Dermis blood vessel endothelial cell (primary cell): ENCODE measurements at places on chromosomes 7 and 10. TPM values are rescaled to one million over a fixed set of nuclear protein-coding genes. Genes with fewer than 3 reads are reported as not detected.

- no peak for DNase-seq
Measured at GRCh38 chr10:78337016-78337415, 303.4 kb downstream of the RPS24 start.

Gene DNAAF5
- total RNA-seq: 19.2 and 40.7 TPM in 2 replicates

Gene ATRNL1
- 0.17 and 1.5 TPM in 2 replicates for total RNA-seq

DNA sequence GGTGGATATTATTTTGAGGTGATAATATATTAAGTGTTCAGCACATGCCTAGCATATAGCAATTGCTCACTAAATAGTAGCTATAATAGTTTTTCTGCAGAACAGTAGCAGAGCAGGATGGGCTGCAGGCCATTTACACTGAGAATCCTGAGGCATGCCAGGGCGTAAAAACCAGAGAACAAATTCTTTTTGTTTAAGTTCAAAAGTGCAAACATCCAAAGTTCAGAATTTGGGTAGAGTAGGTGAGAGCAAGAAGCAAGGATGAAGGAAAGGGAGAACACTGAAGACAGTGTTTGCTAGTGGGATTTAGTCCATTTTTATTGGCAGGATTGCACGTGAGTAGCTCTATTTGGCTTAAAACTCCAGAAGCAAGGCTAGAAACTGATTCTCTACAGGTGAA, 72.0 kb upstream of the RHOBTB1 start:
- no peak for DNase-seq

GRCh38 chr10:126455766-126456405, 67.6 kb upstream of the ADAM12 start:
- no peak for DNase-seq

DNA sequence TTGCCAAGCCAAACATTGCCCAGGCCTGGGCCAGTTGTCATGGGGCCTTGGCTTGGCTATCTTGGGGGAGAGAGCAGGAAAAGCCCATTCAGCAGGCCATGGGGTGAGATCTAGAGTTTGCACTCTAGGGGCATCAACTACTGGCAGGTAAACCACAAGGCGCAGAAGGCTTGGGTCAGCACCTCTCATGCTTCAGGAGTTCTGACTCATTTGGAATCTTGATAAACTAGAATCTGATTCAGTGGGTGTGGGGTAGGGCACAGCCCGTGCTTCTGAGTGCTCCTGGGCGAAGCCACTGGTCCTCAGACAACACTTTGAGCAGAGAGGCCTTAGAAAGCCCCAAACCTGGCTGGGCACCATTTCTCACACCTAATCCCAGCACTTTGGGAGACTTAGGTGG, 81.1 kb downstream of the RGS10 start:
- DNase-seq: no peak

Gene EBLN1
- total RNA-seq: not detected in 2 replicates

Gene DOCK1
- total RNA-seq: 120 and 124 TPM in 2 replicates

DNA sequence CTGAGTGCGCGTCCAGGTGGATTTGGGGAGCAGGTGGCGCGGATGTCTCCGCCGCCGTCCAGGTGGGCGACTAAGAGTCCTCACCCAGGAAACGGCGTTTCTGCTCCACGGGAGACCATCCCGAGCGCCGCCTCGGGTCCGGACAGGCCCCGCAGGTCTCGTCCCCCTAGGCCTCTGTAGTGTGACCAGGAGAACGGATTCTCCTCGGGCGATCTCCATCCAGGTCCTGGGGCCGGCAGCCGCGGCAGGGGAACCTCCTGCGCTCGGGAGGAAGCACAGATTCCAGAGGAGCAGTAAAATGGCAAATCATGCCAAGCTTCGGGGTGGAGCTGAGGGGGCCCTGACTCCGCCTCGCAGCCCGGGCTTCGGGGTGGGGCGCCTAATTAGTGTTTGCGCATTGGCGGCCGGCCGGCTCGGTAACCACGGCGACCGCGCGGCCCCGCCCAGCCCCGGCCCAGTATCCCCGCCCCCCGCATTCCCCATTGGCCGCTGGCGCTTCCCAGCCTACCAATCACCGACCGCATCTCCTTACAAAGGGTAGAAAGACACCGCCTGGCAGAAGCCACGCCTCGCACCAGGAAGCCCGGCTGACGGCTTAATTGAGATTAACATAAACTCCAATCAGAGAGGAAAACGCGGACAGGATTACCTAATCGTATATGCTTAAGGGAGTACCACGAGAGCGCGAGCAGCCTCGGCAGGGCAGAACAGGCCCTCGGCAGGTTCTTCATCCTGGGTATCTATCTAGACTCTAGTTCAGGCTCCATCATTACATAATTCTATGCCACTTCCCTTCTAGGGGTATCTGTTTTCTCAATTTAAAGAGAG, 168.6 kb downstream of the ARHGAP12 start:
- peak; percentile 98 for DNase-seq

- DNase-seq: no peak
Measured at GRCh38 chr7:46772776-46773175, 809.1 kb downstream of the TNS3 start.

Gene TMEM26
- total RNA-seq: not detected in 2 replicates

GRCh38 chr7:7434329-7434728, 101.3 kb downstream of the COL28A1 start:
- no peak for DNase-seq

DNA sequence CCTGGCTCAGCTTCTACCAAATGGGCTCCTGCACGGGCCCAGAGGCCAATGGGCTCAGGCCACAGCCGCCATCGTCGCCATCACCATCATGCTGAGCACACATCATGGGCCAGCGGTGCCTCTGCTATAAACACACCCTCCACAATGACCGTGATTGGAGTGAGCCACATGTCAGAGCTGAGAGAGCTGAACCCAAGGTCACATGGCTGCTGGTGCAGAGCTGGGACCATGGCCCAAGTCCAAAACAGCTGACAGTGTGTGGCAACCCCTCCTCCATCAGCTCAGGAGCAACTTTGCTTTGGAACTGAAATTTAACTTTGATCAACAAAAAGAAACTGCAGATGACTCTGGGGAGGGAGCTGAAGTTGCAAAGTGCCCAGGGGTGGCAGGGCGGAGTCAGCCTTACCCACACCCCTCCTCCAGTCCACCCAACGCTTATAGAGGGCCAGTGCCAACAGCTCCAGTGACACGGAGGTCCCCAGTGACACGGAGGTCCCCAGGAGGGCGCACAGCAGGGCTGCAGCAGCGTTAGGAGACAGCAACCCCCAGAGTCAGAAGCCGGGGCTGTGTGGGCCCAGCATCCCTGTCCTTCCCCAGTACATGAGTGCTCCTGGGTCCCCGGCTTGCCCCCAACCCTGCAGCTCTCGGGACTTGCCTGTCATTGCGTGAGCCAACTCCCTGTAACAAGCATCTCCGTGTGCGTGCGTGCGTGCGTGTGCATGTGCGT, 249.6 kb downstream of the ELFN1 start:
- DNase-seq: no peak

GRCh38 chr7:94972296-94972695, 64.9 kb downstream of the PPP1R9A start:
- DNase-seq: no peak

Gene FAM25A
- not detected in 2 replicates for total RNA-seq

DNA sequence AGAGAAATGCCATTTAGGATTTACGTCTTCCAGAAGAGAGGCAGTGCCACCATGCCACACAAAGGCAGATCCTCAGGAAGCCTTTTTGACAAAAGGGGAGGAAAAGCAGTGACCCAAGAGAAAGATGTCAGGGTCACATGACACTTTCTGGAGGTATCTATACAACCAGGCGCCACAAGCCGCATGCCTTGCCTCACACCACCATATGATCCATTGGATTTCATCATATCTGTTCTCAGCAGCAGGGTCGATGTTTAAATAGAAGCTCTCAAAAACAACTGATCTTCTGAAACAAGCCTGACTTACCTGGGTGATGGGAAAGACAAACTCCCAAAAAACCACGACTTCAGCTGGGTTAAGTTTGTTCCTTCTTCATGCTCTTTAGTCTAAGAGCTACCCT, 52.5 kb upstream of the UNC5B start:
- DNase-seq: no peak

DNA sequence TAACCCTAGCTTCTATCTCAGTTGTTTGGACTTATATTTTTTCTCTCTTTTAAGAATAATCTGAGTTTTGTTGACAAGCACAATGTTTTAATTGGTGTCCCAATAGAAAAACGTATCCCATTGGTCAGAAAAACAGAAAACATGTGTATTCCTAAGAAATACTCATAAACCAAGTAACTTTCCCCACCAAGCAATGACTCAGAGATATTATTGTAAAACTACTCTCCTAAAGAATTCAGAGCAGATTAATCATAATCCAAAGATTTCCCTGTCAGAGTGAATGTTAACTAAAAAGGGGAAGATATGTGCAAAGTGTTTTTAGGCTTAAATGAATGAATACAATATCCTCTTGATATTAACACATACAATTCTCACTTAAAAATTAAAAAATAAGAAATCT, 29.4 kb upstream of the MBL2 start:
- no peak for DNase-seq

Gene MOGAT3
- total RNA-seq: not detected in 2 replicates

DNA sequence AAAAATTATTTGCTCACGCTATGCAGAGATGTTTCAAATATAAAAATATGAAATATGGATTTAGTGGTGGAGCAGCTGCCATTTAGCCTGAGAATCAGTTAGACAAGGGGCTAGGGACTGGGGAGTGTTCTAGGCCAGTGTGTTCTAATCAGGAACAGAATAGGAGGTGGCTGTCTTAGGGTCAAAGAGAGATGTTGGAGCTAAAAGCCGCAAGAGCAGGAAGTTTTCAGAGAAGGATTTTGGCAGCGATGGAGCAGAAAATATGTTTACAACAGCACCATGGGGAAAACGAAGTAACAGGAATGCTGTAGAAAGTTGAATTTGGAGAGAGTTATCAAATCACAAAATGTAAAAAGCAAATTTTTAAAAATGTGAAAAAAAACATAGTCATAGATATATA, 314.0 kb upstream of the SEMA3A start:
- DNase-seq: no peak

Gene NAT16
- total RNA-seq: not detected in 2 replicates
